Central memory CD8-positive, alpha-beta T cell (primary cell): ENCODE measurements at places on chromosomes 4 and X.

GRCh38 chr4:101315786-101316185 is 31.5 kb downstream of the PPP3CA start:
- no peak for DNase-seq

DNA sequence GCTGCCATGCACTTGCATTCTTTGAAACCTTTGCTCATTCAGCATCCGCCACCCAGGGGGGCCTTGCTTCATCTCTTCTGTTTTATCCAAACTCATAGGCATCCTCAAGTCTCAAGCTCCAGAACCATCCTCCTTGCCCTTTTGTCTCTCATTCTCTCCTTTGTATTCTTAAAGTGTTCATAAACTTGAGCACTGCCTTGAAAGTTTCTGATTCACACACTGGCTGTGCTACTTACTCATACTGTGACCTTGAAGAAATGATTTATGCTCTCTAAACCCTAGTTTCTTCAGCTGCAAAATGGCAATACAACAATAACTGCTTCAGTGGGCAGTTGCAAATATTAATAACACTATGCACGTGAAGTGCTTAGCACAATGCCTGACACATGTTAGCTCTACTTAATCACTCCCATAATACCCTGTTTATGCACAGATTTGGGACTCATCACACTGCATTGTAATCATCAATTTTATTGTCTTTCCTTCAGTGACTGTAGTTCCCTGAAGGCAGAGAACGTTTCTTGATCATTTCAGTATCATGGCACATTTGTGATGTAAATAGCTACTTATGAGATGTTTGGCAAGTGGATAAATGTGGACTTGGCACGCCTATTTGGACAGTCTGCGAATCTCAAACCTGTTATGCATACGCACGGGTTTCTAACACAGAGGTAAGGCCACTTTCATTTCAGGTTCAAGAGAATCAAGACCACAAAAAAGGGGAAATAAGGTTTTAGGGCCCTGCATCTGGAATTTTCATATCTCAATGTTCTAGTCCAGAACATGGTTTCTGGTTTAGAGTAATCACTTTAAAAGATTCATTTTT is 291.0 kb downstream of the LDB2 start:
- DNase-seq: no peak

DNA sequence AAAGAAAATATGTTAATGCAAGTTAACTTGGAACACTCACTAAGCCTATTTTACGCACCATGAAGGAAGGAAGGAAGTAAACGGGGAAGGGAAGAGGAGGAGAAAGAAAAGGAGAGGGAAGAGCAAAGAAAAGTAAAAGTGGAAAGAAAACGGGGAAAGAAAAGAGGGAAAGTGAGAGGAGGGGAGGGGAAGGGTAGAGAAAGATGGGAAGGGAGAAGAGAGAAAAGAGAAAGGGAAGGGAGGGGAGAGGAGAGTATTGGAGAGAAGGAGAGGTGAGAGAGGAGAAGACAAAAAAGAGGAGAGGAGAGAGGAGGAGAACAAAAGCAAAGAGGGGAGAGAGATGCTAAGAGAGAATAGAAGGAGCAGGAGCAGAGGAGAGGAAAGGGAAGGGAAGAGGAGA is 224.1 kb downstream of the SLITRK2 start:
- no peak for DNase-seq

DNA sequence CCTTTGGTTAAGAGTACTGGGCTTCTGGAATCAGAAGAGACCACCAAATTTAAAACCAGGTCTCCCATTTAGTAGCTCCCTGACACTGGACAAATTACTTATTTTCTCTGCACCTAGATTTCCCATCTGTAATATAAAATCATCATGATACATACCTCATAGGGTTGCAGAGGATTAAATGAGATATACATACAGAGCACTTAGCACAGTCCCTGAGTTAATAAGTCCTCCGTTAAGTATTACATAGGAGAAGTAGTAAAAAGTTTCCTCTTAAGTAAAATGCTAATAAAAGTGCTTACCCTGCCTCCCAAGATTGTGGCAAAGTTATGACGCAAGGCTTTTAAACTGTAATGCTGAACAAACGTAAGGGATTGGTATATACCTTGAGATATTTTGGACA is 539 bp upstream of the CHIC1 start:
- DNase-seq: no peak

DNA sequence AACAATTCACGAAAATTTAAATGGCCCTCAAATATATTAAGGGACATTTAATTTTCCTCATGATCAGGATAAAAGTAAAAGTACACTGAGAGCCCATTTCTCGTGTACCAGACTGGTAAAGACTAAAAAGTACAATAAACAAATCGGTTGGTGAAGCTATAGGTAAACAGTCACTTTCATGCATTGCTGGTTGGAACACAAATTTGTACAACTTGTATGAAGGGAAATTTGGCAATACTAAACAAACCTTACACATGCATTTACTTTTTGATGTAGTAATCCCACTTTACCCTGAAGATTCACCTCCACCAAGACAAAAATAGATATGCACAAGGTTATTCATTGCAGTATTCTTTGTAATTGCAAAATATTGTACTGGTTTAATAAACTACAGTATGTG is 31.4 kb upstream of the MBNL3 start:
- DNase-seq: no peak

- no peak for DNase-seq
Measured at GRCh38 chrX:72573158-72573511, 492 bp upstream of the HDAC8 start.

DNA sequence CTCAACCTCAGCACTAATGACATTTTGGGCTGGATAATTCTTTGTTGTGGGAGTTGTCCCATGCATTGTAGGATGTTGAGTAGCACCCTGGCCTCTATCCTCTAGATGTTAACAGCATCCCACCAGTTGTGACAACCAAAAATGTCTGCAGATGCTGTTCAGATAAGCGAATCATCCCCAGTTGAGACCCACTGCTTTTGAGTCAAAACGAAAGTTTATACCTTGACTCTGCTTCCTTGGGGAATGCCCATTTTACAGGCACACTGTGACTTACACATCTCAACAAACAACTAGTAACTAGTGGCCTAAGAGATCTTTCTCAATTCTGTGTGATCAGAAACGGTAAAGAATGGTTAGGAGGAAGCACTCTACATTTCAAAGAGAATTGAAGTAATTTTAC is 37.0 kb downstream of the SEPSECS start:
- DNase-seq: no peak

DNA sequence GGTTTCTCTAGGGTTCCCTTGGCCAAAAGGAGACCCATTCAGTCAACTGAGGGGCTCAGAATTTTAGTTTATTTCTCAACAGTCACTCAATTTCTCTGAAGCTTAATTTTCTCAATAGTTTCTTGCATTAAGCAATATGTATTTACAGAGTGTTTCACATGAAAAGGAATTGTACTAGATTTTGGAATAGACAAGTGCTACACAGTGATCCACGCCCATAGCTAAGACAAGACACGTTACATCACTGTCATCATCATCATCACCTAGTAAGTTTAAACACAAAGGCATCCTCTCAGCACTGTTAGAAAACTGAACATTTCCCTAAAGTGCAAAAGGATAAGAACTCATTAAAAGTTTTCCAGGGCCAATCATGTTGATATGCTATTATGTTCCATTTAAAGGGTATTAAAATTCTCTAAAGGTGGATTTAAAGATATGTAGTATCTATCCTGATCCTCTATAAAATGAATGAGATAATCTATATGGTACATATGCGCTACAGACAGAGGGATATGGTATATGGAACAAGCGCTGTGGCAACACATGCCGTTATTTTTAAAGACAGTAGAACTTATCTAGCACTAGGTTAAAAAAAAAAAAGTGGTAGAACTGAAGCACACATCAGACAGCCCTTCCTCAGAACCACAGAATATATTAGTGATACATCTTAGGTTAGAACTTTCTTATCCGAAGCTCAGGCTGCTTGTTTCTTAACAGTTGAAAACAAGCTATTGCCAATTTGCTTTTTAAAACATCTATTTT is 12.1 kb downstream of the PPA2 start:
- no peak for DNase-seq

DNA sequence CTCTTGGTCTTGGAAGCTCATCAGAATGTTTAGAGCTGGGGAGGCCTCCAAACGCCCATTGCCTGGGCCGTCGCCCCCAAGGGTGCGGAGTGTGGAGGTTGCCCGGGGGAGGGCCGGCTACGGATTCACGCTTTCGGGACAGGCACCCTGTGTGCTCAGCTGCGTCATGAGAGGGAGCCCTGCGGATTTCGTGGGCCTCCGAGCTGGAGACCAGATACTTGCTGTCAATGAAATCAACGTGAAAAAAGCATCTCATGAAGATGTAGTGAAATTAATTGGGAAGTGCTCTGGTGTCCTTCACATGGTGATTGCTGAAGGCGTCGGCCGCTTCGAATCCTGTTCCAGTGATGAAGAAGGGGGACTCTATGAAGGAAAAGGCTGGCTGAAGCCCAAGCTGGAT is 23.3 kb downstream of the RGS12 start:
- no peak for DNase-seq

DNA sequence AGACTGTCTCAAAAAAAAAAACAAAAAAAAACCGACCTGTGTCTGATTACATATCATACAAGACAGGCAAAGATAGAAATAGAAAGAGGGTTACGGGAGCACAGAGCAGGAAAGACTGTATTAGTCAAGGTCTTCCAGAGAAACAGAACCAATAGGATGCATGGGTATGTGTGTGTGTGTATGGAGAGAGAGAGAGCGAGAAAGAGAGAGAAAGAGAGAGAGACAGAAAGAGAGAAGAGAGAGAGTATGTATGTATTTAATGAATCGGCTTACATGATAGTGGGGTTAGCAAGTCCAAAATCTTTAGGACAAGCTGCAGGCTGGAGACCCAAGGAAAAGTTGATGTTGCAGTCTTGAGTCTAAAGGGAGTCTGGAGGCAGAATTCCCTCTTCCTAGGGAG is 7.5 kb upstream of the DDX3X start:
- DNase-seq: no peak

DNA sequence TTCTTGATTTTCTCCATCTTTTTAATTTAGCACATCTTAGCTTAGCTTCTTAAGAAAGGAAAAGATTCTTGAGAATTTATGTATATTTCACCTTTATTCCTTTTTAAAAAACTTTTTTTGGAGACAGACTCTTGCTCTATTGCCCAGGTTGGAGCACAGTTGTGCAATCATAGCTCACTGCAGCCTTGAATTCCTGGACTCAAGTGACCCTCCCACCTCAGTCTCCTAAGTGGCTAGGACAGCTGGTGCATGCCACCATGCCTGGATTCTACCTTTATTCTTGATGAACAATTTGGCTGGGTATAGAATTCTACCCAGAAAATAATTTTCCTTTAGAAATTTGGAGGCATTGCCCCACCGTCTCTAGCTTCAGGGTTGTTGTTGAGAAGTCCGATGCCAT is 19.5 kb upstream of the SH3D19 start:
- DNase-seq: no peak

- peak; percentile 12 for DNase-seq
Measured at GRCh38 chrX:132491191-132491590, 2.4 kb upstream of the MBNL3 start.

- no peak for DNase-seq
Measured at GRCh38 chrX:140508958-140509357, 4.1 kb upstream of the SOX3 start.

- no peak for DNase-seq
Measured at GRCh38 chr4:118765399-118765798, 70.5 kb downstream of the SEC24D start.
